ENCODE measurements at places on chromosomes 2 and 18. TPM values are rescaled to one million over a fixed set of nuclear protein-coding genes. Genes with fewer than 3 reads are reported as not detected.

SH2D6 gene
- total RNA-seq: not detected

DYSF gene
- total RNA-seq: 0.43 TPM

CCDC74B gene
- 2.6 TPM for total RNA-seq

SEMA4C gene
- 43.1 TPM for total RNA-seq

DLGAP1 gene
- total RNA-seq: 3.1 TPM
